ENCODE measurements at places on chromosomes 13 and 19. TPM values are rescaled to one million over a fixed set of nuclear protein-coding genes. Genes with fewer than 3 reads are reported as not detected.
A peak's percentile ranks its signal among the peaks of the same experiment; 100 is the strongest.

DNA sequence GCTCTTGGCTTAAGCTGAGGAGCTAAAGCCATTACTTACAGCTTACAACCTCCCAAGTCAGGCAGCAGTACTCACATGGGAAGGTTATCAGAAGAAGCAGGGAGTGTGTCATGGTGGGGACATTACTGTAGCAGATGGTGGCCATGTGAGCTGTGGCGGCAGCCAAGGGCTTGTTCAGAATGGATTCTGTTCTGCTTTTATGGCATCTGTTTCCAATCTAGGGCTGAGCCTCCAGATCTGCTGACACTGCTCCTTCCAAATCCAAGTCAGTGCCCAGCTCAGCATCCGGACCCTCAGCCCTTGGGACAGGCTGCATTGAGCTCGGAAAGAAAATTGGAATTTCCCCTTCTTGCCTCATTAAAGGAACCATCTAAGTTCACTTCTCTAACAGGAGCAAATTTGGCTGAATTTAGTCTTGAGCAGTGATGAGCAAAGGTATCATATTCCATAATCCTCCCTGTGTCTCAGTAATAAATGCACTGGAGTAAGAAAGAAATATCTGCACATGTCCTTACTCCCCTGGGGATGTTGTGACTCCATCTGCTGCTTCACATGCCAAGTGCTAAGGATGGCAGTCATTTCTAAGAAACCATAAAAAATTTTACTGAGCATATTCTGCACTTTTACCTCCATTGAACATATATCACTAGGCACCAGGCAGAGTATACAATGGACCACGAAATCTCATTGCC, 73.9 kb downstream of the KCTD12 start:
- H3K27ac ChIP-seq, result no peak overlapping the region
- H3K36me3 ChIP-seq, result no peaks in the 10 kb centered on the region
- H3K4me3 ChIP-seq, result no peak overlapping the region
- H3K4me1 ChIP-seq, result no peaks in the 10 kb centered on the region
- no peak for DNase-seq

DNA sequence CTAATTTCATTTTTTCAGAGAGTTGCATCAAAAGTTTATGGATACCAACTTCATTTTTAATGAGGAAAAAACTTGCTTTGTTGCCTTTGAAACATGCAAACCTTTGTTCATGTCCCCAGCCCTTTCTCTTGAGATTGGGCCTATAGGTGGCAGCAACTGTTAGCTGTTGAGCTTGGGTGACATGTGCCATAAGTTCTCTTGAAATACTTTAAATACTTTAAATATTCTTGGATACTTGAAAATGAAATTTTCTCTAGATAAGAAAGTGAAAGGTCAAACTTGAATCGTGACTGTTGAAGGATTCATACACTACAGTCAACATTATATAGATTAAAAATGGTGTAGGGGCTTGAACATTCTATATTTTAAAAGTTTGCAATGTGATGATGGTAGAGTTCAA, 294.9 kb downstream of the NDFIP2 start:
- peaks cover 6% of the 10 kb centered on the region for H3K36me3 ChIP-seq
- DNase-seq, result no peak
- no peak overlapping the region for H3K27ac ChIP-seq
- H3K4me1 ChIP-seq, result no peaks in the 10 kb centered on the region
- H3K27me3 ChIP-seq, result no peaks in the 10 kb centered on the region

DNA sequence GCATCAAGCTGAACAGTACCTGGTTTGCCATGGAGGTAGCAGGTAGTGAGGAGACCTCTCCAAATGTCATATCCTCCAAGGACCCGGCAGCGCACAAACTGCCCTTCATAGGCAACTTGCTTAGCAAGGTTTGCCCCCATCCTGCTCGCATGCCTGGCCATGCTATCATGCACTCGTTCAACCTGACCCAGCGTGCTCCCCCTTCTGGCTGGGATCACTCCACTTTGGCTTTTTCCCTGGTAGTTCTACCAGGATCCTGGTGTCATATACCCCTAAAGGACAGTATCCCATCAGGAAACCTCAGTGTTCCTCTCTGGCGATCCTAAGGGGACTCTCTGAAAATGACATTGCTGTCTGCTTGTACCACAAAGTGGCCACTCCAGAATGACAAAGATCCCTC, 38.6 kb upstream of the ZNF30 start:
- no peaks in the 10 kb centered on the region for H3K27me3 ChIP-seq
- H3K36me3 ChIP-seq, result no peaks in the 10 kb centered on the region
- H3K27ac ChIP-seq, result no peak overlapping the region
- H3K4me1 ChIP-seq, result no peaks in the 10 kb centered on the region
- H3K4me3 ChIP-seq, result no peak overlapping the region

The GFY gene
- 1.3 TPM for total RNA-seq

- peaks cover 2% of the 10 kb centered on the region for H3K27me3 ChIP-seq
- peaks cover 18% of the 10 kb centered on the region for H3K36me3 ChIP-seq
- DNase-seq, result no peak
- peak overlapping the region; percentile 35 for H3K4me3 ChIP-seq
These were observed 32.3 kb downstream of the SYT3 start for GRCh38 chr19:50607388-50607787.

GRCh38 chr19:12932392-12933286, 872 bp downstream of the FARSA start:
- H3K27me3 ChIP-seq, result no peaks in the 10 kb centered on the region
- H3K27ac ChIP-seq, result no peak overlapping the region
- no peaks in the 10 kb centered on the region for H3K4me1 ChIP-seq
- peaks cover 24% of the 10 kb centered on the region for H3K36me3 ChIP-seq

DNA sequence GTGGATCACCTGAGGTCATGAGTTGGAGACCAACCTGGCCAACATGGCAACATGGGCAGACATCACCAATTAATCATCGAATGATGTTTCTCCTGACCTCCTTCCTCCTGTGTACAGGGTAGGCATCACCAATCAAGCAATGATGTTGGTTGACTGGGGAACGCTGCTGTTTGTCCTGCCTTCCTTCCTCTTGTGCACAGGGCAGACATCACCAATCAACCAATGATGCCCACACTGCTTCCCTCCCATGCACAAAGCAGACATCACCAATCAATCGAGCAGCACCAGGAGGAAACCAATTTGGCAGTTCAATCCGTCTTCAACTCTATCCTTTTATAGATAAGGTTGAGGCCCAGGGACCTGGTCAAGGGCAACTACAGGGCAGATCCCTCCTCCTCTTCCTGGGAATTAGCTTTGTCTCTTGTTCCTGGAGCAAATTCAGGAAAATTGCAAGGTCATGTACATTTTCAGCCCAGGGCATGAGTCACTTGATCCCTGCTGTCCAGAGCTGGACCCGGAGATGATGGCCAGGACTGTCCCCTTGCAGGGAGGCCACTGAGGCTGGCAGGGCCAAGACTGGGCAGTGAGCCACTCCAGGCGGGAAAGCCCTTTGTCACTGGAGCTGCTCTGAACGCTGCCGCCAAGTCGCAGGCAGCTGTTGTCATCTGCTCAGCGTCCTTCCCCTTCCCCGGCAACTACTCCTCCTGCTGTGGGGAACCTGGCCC, 5.3 kb upstream of the CSNK1G2 start:
- no peak for DNase-seq
- no peak overlapping the region for H3K27ac ChIP-seq
- peaks cover 6% of the 10 kb centered on the region for H3K36me3 ChIP-seq
- H3K4me3 ChIP-seq, result no peak overlapping the region
- no peaks in the 10 kb centered on the region for H3K27me3 ChIP-seq
- no peaks in the 10 kb centered on the region for H3K4me1 ChIP-seq

DNA sequence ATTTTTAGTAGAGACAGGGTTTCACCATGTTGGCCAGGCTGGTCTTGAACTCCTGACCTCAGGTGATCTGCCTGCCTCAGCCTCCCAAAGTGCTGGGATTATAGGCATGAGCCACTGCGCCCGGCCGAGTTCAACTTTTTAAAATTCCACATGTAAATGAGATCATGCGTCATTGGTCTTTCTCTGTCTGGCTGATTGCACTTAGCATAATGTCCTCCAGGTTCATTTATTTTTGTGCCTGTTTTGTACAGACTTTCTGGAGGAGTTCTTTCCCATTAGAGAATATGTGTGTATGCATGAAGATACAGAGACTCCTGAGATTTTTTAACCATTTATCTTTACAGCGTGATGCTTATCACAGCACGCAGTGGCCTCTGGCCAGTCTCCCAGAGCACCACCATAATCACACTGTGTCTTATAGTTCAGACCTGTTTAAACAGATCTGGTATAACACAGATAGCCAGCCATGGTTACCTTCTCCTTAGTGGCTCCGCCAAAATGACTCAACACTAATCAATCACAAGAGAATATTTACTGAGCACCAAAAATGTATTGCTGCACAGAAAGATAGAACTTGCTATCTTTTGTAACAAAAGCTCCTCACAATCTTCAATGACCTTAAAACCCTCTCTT, 11.4 kb upstream of the STARD13 start:
- no peak overlapping the region for H3K4me3 ChIP-seq
- no peaks in the 10 kb centered on the region for H3K27me3 ChIP-seq
- no peak overlapping the region for H3K27ac ChIP-seq
- DNase-seq, result no peak
- H3K36me3 ChIP-seq, result no peaks in the 10 kb centered on the region

The USHBP1 gene
- 6.4 TPM for total RNA-seq

The KLHL1 gene
- total RNA-seq, result not detected

DNA sequence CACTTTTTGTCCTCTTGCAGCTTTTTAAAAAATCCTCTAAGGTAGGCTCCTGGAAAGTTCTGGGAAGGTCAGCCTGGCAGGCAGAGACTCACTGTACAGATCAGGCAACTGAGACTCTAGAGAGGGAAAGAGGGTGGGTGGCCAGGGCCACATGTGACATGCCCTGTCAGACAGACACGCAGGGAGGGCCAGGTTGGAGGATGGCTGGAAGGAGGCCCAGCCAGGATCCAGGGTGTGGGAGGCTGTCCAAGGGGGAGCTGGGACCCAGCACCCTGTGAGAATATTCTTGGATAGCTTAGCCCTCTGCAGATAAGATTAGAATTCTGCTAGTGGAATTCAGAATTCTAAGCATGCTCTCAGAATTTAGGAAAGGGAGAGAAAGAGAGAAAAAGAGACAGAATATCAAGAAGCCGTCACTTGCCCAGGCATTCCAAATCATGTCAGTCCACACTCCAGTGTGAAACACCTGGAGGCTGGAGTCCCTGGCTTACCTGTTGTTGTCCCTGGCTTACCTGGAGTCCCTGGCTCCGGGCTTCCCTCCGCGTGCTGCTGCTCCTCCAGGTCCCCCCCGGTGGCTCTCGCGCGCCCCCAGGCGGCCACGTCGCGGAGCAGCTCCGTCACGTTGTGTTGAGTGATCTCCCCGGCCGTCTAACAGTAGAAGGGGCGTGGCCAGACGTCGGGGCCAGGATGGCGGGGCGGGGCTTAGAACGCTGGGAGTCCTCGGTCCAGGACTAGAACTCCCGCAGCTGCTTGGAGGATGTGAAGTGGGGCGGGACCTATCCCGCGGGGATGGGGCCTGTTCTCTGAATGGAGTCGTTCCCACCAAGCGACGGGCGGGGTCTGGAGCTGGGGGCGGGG, 2.8 kb upstream of the TNNI3 start:
- peak; percentile 99 for DNase-seq
- H3K27ac ChIP-seq, result no peak overlapping the region
- H3K27me3 ChIP-seq, result no peaks in the 10 kb centered on the region
- H3K36me3 ChIP-seq, result no peaks in the 10 kb centered on the region

GRCh38 chr13:114261328-114261965, 20.0 kb upstream of the UPF3A start:
- H3K27me3 ChIP-seq, result no peaks in the 10 kb centered on the region
- no peak overlapping the region for H3K27ac ChIP-seq
- H3K4me1 ChIP-seq, result no peaks in the 10 kb centered on the region

- no peak within 1 kb of the TSS for H3K27ac ChIP-seq
- H3K27me3 ChIP-seq, result peaks cover 15% of the 10 kb centered on the region
- H3K36me3 ChIP-seq, result no peaks in the 10 kb centered on the region
- H3K4me3 ChIP-seq, result peak within 1 kb of the TSS; percentile 77
- peak; percentile 83 for DNase-seq
These were observed at the start of gene CGB7 for GRCh38 chr19:49057636-49058234. Gene CGB7, minus strand, starts transcription at chr19:49057749. Its CDS starts 2,374 bp downstream, at chr19:49055375.

The DNAJC15 gene
- total RNA-seq, result 13.4 TPM

DNA sequence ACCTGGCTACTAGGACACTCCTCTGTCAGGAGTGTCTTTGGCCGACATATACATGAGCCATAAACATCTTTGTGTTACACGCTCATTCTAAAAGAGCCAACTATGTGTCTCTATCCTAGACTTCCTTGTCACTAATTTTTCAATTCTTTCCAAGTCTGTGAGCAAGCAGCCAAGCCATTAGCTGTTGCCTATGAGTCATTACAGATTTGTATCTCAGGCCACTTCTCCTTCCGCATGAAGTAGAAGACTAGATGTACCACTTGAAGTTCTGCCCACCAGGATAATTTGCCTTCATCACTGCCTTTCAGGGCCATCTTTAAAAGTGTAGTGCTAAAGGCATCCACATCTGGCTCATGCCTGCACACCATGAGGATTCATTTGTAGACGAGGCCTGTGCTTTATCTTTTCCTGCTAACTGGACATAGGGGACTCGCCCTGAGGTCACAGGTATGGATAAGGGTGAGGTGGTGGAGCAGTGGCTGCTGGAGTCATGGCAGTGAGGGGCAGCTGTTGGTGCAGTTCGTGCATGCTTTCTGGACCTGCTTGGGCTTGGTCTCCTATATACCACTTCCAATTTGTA, 126.1 kb upstream of the KL start:
- H3K4me1 ChIP-seq, result no peaks in the 10 kb centered on the region
- no peak overlapping the region for H3K4me3 ChIP-seq
- no peak overlapping the region for H3K27ac ChIP-seq
- DNase-seq, result no peak
- H3K36me3 ChIP-seq, result peaks cover 2% of the 10 kb centered on the region

DNA sequence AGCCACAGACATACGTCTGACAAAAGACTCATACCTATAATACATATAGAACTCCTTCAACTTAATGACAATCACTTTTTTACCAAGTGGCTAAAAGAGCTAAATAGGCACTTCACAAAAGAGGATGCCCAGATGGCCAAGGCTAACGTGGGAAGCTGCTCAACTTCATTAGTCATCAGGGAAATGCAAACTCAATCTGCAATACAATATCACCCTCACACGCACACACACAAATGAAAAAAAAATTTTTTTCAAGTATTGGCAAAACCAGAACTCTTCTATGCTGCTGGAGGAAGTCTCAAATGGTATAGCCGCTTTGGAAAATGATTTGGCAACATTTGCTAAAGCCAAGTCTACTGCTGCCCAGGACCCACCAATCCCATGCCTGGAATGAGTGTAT, 14.6 kb upstream of the DNMT1 start:
- no peak for DNase-seq
- no peak overlapping the region for H3K27ac ChIP-seq
- H3K36me3 ChIP-seq, result no peaks in the 10 kb centered on the region
- no peaks in the 10 kb centered on the region for H3K4me1 ChIP-seq
- no peaks in the 10 kb centered on the region for H3K27me3 ChIP-seq

DNA sequence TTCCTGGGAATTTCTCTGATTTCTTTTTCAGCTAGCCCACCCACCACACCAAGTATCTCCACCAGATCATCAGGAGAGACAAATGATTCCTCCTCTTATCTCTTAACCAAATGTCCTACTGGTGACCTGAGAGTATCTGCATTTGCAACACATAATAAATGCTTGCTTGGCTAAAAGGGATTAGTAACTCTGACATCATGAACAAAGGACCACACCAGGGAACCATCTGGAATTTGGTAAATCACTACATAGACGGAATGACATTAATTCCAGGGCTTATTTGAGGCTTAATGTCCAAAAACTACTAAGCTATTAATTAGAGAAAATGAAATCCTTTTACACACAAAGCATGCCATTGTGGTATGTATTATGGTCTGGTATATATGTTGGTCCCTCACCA, 139.0 kb downstream of the RAP2A start:
- no peak for DNase-seq
- H3K27ac ChIP-seq, result no peak overlapping the region
- H3K27me3 ChIP-seq, result no peaks in the 10 kb centered on the region
- no peaks in the 10 kb centered on the region for H3K36me3 ChIP-seq

The RASIP1 gene
- total RNA-seq, result 2.8 TPM

- peak overlapping the region; percentile 51 for H3K4me3 ChIP-seq
- DNase-seq, result peak; percentile 90
- no peak overlapping the region for H3K27ac ChIP-seq
- peaks cover 9% of the 10 kb centered on the region for H3K36me3 ChIP-seq
- H3K27me3 ChIP-seq, result no peaks in the 10 kb centered on the region
These were observed 30.0 kb upstream of the TPT1 start for GRCh38 chr13:45370922-45371406.

All from H9 (cell line).